NCI-H1048 (cell line): ENCODE measurements at places on chromosomes 6 and 20.

DNA sequence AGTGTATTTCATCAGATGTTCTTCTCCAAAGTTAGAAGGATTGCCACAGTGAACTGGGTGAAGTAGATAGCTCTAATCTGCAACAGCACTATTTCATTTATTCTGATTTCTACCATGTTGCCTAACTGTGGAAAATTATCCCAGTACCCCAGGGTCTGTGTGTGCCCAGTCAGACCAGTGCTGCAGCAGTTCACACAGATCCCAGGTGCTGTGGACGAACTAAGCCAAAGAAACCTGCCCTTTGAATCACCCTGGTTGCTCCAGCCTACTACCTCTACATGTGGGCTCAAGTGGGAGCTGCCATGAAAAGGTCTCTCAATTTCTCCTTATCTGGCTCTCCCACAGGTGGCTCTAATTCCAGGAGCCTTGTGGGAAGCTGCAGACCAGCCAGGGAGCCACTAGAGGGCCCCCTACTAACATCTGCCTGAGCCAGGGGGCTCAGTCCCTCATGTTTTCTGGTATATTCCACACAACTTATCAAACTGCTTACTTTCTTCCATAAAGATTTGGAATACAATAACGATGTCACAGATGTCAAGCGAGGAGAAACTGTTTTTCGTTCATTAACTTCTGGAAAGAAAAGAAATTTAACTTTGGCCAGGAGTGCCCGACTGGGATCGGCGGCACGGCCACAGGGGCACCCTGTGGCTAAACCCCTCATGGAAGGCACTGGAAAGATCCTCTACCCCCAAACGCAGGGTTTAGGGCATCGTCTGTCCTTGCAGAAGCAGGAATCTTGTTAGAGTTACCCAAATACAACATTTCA, 31.6 kb upstream of the LY86 start:
- DNase-seq, result peak; percentile 18

DNA sequence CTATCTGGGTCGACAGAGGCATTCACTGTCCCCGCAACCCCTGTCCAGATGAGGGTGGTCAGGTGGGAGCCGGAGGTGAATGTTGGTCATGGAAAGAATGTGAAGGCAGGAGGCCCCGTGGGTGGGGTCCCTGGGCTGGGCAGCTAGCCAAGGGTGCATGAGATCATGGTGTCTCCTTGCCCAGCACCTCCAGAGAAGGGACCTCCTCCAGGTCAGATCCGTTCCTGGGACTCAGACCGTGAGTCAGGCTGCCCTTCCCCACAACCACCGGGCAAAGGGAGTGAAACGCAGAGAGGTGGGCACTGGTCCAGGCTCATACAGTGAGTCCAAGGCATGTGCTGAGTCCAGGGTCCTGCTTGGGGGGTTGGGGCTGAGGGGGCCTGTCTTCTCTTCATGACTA, 3.5 kb downstream of the FOXS1 start:
- DNase-seq, result no peak

DNA sequence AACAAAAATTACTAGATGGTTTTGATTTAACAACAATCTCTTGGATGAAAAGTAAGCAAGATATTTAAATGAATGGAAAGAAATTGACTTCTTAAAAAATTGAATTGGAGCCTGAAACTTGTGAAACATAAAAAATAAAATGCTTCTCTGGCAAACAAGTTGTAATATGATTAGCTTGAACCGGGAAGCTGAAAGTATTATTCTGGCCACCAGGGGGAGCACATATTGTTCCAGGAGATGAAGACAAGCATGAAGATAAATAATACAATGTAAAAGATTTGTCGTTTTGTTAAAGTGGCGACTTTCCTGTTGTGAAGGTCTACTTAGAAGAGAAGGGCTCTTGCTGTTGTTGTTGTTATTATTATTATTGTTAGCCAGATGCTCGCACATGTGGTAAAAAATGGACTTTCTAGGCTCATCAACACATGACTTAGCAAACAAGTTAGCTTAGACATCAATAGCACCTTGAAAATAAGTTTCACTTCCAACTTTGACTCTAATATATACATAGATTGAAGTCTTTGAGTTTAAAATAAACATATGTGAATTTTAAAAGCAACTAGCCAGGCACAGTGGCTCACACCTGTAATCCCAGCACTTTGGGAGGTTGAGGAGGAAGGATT, 14.2 kb downstream of the PAX1 start:
- no peak for DNase-seq

DNA sequence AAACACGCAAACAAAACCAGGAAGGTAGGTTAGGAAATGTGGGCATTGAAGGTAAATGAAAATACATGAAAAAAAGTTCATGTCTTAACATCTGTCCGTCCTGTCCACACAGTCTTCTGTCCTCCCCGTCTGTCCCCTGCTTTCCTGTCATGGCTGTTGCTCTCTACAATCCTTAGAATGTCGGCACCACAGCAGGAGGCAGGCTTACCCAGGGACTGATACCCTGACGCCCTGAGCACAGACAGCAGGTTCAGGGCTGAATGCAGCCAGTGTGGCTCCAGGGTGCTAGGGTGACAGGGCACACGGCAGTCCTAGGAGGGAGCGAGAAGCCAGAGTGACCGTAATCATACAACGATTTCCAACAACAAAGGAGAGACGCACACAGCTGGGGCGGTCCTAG, 123.7 kb downstream of the IRF4 start:
- DNase-seq, result no peak

GRCh38 chr6:15575357-15576033, 87.3 kb downstream of the DTNBP1 start:
- DNase-seq, result no peak

- DNase-seq, result no peak
These were observed 8.6 kb upstream of the NKAIN4 start for GRCh38 chr20:63262836-63263235.

DNA sequence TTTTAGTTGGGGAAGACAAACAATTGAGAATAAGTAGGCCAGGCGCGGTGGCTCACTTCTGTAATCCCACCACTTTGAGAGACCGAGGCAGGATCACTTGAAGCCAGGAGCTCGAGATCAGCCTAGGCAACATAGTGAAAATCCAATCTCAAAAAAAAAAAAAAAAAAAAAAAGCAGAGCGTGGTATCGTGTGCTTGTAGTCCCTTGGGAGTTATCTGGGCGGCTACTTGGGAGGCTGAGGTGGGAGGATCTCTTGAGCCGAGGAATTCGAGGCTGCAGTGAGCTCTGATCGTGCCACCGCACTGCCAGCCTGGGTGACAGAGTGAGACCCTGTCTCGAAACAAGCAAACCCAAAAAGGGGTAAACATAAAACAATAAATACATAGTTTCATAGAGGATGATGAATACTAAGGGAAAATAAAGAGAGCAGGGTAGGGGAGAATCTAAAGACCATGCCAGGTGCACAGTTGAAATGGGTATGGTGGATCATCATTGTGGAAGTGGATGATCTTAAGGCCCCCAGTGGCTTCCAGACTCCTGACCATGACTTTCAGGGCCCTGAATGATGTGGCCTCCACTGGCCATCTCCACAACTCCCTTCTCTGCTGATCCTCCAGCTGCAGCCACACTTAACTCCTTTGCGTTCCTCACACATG, 947 bp downstream of the POFUT1 start:
- DNase-seq, result no peak

DNA sequence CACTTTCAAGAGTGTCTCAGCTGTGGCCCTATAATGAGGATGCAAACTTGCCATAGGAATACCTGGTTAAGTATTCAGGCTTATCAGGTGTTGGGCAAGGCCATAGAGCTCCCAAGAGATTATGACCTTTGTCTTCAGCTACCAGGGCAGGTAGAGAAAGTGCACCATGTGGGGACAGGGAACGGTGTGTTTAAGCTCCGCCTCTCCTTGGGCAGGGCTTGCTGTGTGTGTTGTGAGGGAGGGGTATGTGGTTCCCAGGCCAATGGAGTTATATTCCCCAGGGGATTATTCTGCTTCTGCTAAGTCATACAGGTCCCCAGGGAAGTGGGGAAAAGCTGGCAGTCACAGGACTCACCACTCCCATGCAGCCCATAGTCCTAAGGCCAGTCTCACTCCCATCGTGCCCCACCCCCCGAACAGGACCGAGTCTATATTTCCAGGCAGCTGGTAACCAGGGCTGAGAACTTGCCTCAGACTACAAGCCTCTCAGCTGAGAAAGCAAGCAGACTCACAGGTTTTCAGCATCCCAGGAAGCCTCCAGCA, 660.2 kb downstream of the HTR1B start:
- DNase-seq, result no peak

- no peak for DNase-seq
These were observed 20.6 kb upstream of the FAM209A start for GRCh38 chr20:56503916-56504315.

DNA sequence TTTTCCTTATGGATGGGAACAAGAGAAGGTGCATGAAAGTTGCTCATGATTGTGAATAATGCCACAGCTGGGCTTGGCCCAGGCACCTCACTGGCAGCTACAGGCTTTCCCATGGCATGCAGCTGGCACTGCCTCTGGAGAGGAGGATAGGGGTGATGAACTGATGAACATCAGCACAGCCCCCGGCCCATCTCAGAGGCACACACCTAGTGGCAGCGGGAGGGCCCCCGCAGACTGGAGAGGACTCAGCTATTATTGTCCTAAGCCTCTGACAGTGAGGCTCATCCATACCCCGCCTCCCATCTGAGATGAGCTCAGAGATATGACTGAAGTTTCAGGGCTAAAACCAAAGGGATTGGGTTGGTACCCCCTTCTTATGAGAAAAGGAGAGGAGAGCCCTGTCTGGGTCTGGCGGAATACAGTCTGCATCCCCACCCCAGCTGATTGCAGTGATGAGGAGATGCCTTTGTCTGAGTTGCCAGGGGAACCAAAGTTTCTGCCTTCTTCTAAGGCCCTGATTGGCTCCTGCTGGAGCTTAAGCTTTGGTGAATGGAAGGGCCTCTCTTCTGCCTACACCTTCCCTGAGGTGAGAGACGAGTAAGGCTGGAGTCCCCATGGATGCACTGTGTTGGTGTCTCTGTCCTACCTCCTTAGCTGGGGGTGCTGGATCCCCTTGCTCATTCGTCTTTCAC, 27.6 kb upstream of the EPB41L1 start:
- DNase-seq, result no peak

- no peak for DNase-seq
These were observed 37.4 kb downstream of the COX4I2 start for GRCh38 chr20:31674895-31675827.

DNA sequence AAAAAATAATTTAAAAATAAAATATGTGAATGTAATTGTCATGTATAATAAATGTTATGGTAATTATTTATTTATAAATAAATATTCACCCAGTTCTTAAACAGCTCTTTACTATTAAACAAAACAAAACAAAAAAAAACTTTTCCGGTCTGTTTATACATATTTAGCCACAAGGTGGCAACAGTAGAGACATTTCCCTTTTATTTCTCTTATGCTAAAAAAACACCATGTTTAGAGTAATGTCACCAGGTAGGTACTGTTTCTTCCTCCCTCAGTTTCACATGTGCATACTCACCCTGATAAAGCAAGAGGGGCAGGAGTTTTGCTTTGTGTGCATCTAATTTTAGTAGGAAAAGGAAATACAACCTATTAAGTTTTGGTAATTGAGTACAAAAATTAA, 610.4 kb upstream of the IMPG1 start:
- no peak for DNase-seq

GRCh38 chr20:49543858-49544437, 24.0 kb downstream of the PTGIS start:
- DNase-seq, result no peak

DNA sequence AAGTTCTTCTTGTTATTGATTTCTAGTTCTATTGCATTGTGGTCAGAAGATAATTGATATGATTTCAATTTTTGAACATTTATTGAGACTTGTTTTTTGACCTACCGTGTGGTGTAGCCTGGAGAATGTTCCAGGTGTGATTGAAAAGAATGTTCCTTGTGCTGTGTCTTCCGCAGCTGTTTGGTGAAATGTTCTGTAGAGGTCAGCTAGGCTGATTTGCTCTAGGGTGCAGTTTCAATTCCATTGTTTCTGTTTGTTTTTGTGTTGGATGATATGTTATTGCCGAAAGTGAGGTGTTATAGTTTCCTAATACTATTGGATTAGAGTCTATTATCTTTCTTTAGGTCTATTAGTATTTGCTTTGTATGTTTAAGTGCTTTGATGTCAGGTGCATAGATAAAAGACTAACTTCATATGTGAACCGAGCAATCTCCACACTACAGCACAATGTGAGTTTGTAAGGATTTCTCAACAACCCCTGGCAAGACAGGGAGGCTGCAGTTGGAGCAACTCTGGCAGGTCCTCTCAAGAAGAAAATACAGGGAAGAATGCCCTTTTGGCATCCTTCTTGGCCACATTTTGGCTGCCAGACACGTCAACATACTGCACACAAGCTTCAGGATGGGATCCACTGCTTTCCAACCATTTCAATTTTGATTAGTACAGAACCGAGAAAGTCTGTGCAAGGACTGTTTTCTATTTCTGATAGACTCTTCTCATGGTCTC, 320.7 kb downstream of the RNF144B start:
- no peak for DNase-seq

GRCh38 chr6:41487860-41488432, 58.2 kb upstream of the FOXP4 start:
- no peak for DNase-seq

DNA sequence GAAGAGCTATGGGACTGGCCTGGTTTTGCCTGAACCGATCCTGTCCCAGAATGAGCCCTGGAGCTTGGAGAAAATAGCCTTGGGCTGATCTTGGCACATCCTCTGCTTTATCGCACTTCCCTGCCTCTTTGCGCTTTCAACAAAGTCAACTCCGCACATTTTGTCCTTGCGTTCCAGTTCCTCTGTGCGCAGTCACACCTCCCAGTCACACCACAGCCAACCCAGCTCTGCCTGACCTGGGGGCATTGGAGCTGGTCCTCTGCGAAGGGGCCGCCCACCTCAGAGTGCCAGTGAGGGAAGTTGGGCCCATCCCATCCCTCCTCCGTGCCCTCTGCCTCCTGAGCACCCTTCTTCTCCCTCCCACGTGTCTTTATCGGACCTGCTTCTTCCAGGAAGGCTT, 16.9 kb upstream of the UQCC2 start:
- no peak for DNase-seq

DNA sequence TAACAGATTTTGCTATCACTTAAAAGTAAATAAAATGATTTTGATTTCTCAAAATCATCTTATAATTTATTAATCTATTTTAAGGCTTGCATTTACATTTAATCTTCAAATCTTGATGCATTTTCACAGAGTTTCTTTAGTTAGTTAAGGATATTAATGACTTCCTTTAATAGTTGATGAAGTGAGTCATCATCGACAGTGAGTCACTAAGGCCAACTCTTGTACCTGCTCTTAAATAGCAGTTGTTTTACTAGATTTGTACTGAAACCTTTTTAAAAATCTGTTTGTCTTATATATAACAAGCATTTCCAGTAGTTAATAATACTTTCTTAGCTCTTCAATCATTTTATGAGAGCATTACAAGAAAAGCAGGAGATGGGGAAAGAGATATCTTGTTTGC, 191.7 kb downstream of the ESR1 start:
- DNase-seq, result no peak

GRCh38 chr20:59320426-59320825, 20.0 kb downstream of the EDN3 start:
- no peak for DNase-seq

GRCh38 chr6:13163161-13163944, 165.0 kb downstream of the TBC1D7 start:
- no peak for DNase-seq
